ENCODE measurements at places on chromosomes 4 and X.
A peak's percentile ranks its signal among the peaks of the same experiment; 100 is the strongest.

DNA sequence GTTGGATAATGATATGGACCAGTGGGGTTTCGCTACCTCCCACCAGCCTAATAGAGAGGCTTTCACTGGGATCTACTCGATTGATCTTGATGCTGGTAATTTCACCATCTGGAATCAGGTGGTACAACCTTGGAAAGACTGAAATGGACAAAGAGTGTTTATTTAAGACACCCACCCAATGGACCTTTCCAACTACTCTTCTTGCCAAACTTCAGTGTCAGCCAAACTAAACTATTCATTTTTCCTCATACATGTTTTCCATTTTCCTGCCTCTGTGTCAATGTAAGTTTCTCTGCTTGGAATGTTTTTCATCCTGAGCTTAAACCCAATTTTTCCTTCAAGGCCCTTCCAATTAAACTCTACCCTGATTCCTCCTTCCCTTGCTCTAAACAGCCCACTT is 92.6 kb downstream of the LNX1 start:
- DNase-seq, result no peak

DNA sequence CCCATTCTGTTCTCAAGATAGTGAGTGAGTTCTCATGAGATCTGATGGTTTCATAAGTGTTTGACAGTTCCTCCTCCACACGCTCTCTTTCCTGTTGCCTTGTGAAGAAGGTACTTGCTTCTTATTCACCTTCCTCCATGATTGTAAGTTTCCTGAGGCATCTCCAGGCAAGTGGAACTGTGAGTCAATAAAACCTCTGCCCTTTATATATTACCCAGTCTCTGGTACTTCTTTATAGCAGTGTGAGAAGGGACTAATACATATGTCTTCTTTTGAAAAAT is 58.4 kb downstream of the CFAP299 start:
- DNase-seq, result no peak

DNA sequence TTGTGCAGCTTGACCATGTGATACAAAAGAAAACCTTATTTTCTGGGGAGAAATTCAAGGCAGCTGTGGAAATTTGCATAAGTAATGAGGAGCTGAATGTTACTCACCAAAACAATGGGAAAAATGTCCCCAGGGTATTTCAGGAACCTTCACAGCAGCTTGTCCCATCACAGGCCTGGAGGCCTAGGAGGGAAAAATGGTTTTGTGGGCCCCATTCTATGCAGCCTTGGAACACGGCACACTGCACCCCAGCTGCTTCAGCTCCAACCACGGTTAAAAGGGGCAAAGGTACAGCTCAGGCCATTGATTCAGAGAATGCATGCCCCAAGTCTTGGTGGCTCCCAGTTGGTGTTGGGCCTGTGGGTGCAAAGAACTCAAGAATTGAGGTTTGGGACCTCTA is 216.1 kb downstream of the MAGEE1 start:
- DNase-seq, result no peak

- no peak for DNase-seq
Observed at GRCh38 chrX:126456136-126456535, 96.5 kb downstream of the DCAF12L1 start.

DNA sequence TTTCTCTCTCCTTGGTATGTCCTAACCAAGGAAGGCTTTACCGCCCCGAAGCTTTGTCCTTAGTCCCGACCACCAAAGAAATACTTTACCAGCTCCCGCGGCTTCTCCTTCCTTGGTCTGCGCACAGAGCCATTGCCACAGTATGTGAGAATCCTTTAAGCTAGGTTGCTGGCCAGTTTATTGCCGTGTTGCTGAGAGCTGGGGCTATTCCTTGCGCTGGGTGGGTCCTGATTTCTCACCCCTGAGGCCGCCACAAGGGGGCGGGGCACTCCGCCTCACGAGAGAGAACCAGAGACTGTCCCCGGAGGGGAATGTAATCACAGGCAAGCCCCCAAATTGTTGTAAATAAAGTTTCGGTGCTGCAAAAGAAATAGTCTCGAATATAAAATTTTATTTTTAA is 331.0 kb upstream of the PCDH10 start:
- no peak for DNase-seq

GRCh38 chrX:40009462-40009851 is 88.3 kb downstream of the BCOR start:
- DNase-seq, result peak; percentile 9

DNA sequence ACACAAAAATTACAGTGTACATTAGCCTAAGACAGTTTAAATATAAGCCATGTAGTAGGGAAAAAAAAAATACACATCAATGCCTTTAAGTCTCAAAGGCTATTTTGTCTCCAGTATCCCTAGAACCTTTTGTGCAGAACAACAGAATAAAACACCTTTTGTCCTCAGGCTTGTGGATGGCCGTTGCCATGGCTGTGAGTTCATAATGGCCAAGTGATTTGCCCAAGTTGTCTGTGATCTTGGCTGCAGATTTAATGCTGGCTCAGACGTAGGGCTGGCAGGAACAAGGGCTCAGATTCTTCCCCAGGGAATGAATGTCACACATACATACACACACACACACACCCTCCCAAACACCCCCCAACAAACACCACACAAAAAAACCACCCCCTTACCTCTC is 25.3 kb downstream of the GPM6B start:
- DNase-seq, result no peak

DNA sequence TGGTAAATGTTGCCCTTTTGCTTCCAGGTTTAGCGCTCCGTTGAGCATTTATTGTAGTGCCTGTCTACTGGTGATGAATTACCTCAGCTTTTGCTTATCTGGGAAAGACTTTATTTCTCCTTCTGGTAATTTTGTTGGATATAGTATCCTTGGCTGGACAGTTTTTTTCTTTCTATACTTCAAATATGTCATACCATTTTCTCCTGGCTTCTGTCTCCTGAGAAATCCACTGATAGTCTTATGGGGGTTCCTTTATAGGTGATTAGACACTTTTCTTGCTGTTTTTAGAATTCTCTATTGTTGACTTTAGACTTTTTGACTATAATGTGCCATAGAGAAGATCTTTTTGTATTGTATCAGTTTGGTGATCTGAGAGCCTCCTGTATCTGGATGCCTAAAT is 73.5 kb downstream of the ARFIP1 start:
- no peak for DNase-seq

DNA sequence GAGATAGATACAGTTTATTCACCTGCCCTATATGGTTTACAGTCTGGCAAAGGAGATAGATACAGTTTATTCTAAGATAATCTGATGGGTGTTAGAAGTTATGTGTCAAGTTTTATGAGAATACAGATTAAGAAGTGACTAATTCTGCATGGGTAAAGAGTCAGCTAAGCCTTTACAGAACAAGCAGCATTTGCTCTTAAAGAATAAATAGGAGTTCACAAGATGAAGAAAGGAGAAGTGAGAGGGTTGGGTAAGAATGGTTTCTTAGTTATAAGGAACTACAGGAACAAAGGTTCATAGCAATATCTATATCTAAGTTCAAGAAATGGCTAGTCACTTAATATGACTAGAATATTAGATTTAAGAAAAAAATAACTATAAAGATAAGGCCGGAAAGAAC is 47.6 kb downstream of the THOC2 start:
- DNase-seq, result no peak

- DNase-seq, result peak; percentile 51
Observed at GRCh38 chrX:12970691-12971202, 4.2 kb upstream of the TMSB4X start.

DNA sequence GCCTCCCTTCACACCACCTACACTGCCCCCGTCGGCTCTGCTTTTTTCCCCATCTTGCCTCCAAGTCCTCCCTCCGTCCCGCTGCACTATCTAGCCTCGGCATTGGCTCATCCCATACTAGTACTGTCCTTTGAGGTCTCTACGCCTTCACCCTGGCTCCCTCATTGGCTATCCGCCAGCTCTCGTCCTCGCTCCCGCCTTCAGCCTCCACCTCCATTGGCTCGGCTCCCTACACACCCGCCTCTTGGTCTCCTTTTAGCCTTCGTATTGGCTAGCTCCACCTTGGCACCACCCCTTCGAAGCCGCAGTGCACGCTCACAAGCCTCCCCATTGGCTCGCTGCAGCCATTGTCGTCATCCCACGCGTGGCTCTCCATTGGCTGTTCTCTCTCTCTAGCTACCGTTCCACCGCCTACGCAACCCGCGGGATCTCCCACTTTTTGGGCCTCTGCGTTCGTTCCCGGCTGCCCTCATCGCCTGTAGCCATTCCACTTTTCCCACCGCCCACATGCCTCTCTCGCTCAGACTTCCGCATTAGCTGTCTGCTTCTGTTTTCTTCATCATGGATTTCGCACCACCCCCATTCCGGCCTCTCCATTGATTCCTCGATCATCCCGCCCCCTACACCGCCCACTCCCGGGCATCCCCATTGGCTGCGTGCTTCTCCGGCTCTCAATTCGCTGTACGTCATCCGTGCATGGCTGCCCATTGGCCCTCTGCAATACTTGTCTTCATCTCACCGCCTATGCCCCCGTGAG is 405 bp upstream of the PPP1R3F start:
- peak; percentile 94 for DNase-seq

DNA sequence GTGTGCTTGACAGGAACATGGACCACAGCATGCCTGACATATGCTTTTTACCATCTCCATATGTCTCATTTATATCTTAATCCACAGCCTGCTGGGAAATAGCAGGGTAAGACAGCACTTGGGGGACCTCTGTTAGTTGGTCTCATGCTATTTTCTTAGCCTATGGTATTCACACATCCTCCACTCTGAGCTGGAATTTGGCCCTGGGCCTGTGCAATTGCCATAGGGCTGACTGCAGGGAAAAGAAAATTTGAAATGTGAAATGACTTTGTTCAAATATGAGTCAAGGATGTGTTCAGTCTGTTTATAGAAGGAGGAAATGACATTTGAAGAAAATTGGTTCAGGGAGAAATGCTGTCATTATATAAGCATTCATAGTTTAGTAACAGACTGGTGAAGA is 9.6 kb upstream of the MAP7D3 start:
- DNase-seq, result no peak

DNA sequence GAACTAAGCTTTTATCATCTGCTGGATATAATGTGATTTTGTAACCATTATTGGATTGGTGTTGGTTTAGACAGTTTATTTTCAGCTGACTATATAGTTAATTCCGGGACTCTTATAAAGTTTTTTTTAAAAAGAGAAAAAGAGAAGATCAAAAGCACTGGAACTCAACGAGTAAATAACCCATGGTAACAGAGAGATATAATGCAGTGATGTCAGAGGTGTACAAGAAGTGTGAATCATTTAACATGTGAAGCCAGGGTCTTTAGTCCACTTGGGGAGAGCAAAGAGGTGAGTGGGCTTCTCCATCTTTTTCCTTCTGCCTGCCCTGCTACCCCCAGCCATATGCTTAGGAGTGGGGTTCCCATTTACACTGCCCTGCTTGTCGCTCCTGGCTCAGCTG is 3.2 kb downstream of the TMEM165 start:
- no peak for DNase-seq

GRCh38 chr4:57162499-57163019 is 52.4 kb upstream of the IGFBP7 start:
- no peak for DNase-seq

- no peak for DNase-seq
Observed at GRCh38 chr4:102638621-102639020, 122.1 kb downstream of the MANBA start.

DNA sequence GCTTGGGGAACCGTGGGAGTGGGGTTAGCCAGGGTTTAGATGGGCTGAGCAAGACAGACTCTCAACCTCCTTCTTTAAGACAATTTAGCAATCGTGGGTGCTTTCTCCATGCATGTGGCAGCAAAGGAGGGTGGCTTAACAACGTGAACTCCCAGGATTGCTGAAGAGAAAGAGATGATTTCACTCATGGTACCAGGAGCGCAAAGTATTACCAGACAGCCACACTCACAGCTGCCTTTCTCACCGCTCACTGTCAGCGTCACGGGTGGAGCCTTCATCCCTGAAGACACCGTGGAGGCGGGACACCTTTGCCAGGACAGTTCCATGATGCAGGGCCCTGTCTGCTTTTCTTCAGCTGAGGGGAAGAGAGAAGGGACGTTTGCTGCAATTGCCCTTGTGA is 212.5 kb upstream of the PSAPL1 start:
- no peak for DNase-seq

GRCh38 chr4:3485011-3485791 is 22.1 kb downstream of the DOK7 start:
- DNase-seq, result no peak

- DNase-seq, result no peak
Observed at GRCh38 chrX:21176921-21177571, 197.2 kb upstream of the CNKSR2 start.

DNA sequence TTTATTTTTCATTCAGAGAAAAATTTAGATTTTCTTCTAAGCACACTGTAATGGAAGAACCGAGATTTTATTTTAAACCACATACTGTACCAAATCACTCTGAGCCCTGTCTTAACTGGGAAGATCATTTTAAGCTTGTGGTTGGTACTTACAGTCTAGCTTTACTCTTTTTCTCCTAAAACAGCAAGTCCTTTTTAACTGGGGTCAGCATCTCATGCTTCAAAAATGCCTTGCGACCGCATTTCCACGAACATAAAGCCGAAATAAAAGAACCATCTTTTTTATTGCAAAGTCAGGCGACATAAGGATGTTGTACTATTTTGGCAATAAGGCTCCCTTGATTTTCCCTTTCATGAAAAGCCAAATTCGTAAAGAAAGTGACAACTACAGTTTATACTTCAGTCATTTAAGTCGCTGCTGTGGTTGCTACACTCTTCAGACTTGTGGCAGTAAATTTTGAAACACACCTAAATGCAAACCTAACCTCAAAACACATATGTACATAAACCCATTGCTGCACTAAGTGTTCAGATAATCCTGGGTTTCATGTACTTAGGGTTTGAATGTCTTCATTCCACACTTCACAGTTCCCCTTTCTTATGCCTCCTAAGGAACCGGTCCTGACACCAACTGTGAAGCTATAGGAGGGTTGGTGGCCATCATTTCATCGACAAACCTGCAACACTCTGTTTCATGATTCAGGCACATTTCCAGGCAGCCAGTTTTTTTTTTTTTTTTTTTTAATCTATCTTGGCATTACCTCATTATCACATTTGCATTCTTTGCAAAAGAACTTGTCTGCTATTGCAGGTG is 3.0 kb downstream of the STOX2 start:
- DNase-seq, result no peak

DNA sequence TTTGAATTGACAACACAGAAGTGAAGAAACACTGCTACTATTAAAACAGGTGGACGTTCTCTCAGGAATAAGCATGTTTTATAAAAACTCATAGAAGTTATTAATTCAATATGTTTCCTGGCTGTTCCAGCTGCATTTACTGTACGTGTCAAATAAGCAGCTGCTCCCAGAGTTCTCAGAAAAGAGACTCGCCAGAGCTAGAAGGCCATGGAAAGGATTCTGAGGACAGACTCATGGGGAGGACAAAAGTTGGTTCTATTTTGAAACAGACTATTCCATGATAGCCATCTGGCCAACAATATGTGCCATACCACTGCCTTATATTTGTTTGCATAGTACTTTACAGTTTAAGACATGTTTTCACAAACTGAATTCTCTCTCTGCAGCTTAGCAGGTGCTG is 136.5 kb downstream of the NR3C2 start:
- no peak for DNase-seq

All from activated CD4-positive, alpha-beta T cell treated with anti-CD3 and anti-CD28 coated beads, Interleukin-2, amount 50 U/mL, for 48 hours (primary cell).